ENCODE measurements at places on chromosomes 12 and 14.

DNA sequence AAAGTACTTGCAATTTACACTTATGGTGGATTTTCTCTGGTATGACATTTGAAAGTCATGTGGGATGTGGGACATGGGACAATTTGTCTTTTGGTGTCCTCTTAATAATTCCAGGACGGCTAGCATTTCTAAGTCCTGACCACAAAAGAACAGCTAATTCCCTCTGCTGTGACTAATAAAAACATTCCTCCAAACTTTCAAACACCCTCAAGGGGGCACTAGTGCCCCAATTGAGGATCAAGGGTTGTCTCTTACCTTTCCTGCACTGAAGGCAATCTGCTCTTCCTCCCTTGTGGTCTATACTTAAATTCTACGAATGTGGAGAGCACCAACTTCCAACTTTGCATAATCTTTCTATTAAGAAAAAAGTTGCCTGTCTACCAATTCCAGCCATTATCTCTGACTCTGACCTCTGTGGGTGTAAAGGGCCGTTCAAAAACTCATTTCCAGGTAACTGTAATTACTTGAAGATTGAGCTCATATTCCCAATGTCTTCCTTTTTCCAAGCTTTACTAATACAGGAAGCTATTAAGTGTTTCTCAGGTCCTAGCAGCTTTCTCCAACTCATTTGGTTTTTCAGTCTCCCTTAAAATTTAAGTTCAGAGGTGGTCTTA lies 210.2 kb downstream of the PTPRO start:
- DNase-seq = no peak

- DNase-seq = no peak
Observed at GRCh38 chr12:779745-780734, 27.7 kb downstream of the WNK1 start.

DNA sequence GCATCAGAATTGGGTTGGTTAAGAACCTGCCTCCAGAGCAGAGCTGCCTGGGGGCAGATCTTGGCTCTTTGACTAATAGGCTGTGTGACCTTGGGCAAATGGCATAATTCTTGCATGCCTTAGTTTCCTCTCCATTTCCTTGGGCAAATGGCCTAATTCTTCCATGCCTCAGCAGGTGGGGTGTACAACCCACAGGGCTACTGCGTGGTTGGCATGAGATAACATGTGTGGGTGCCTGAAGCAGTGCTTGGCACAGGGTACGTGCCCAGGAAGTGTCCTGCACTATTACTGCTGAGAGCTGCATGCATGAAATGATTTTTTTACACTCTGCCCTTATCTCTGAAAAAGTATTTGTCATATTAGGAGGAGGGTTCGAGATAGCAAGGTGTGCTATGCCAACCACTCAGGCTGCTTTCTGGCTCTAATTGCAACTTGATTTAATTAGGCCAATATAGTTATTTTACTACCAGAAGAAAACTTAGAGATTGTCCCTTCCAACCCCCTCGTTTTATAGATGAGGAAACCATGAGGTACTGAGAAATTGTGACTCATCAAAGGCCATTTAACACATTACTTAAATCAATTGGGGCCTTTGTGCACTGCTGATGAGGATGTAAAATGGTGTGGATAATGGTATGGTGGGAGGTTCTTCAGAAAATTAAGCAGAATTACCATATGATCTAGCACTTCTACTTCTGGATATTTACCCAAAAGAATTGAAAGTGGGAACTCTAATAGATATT lies 161.6 kb upstream of the HIF1A start:
- DNase-seq = no peak

DNA sequence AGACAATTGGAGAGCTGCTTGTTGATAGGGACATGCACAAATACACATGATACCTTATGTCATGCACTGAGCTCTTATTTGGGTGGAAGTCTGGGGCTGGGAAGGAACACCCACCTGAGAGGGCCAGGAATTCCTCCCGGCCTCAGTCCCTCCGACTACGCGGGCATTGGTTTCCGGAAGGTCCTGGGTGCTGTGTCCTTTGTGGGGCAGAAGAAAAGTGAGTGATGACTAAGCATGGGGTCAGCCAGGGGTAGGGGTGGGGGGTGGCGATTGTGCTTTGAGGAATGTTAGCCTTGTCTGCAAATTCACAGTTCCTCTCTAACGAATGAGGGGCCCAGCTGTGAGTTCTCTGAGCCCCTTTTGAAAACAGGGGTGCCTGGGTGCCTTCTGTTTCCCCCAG lies 798 bp downstream of the CELA1 start:
- no peak for DNase-seq
